ENCODE measurements at places on chromosomes 12 and 14.
A peak's percentile ranks its signal among the peaks of the same experiment; 100 is the strongest.

DNA sequence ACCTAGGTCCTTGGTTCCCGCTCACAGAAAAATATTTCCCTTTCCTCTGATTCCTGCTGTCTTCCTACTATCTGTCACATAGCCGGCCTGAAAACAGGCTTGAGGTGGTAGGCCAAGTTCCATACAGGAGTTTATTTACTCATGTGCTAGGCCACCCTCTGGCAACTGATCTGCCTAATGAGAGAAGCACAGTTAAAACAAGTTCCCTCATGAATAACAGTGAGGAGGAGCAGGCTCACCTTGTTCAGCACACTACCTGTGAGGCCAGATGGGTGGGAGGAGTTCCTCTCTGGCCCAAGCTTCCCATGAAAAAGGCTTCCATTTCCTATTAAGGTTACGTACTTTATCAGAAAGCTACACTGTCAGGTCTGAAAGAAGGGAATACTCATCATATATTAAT is 206.0 kb downstream of the MYRFL start:
- no peak for DNase-seq

- peak; percentile 59 for DNase-seq
Observed at GRCh38 chr12:68240975-68241374, 12.4 kb downstream of the IL22 start.

DNA sequence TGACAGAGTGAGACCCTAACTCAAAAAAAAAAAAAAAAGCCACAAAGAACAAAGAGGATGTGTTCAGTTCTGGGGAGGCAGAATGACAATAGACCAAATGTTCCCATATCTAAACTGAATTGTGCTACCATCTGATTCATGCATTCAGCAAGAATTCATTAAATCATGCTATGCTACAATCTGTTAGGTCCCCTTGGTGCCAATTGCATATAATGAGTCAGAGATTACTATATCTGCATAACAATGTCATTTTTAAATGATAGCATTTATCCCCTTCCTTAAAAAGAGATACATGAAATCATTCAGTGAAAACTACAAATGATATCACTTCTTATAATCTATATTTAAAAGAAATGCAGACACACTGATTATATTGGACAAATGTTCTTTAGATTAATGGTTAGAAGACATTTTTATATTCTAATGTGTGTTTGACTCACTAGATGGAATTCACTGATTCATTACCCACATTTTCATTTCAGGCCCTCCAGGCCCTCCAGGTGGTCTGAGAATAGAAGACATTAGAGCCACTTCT is 207.6 kb upstream of the PDZRN4 start:
- no peak for DNase-seq

- peak; percentile 97 for DNase-seq
Observed at GRCh38 chr12:38316391-38317129, at the start of gene ALG10B. Gene ALG10B (plus strand): TSS chr12:38316774. CDS start chr12:38316894, 120 bp downstream.

DNA sequence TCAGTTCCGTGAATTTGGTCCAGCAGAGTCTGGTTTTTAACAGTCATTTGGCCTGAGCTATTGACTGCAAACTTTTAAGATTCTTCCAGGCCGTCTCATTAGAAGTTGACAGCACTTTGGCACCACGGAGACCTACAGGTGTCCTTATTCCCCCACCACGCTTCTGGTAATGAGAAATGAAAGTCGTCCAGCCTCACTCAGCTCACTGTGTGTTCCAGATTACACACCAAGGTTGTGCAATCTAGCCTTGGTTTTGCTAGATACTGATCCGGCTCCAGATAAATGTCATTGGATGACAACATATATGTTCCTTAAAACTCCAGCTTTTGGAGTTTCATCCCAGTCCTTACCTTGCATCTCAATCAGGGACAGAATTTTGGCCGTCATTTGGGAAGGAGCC is 210.4 kb downstream of the CHST11 start:
- peak; percentile 73 for DNase-seq

GRCh38 chr14:34649344-34649743 is 19.4 kb upstream of the SNX6 start:
- peak; percentile 95 for DNase-seq

DNA sequence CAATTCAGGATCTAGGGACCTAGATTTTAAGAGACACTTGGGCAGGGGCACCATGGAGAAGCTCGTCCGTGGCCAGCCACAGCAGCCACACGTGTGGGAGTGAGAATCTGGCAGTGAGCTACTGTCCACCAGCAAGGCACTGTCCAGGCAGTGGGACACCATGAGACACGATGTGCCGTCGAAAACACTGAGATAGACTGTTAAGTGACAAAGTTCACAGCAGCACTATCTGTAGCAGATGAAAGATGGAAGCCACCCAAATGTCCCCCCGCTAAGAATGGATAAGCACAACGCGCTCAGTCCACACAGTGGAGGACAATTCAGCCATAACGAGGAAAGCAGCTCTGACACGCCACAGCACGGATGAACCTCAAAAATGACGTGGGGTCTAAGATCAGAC is 19.7 kb downstream of the RILPL1 start:
- no peak for DNase-seq

GRCh38 chr12:2615665-2616402 is 178.9 kb upstream of the FKBP4 start:
- peak; percentile 34 for DNase-seq

- no peak for DNase-seq
Observed at GRCh38 chr12:75000120-75000519, 209.5 kb downstream of the KCNC2 start.

GRCh38 chr12:6962285-6963015 is 8.0 kb downstream of the PHB2 start:
- no peak for DNase-seq

DNA sequence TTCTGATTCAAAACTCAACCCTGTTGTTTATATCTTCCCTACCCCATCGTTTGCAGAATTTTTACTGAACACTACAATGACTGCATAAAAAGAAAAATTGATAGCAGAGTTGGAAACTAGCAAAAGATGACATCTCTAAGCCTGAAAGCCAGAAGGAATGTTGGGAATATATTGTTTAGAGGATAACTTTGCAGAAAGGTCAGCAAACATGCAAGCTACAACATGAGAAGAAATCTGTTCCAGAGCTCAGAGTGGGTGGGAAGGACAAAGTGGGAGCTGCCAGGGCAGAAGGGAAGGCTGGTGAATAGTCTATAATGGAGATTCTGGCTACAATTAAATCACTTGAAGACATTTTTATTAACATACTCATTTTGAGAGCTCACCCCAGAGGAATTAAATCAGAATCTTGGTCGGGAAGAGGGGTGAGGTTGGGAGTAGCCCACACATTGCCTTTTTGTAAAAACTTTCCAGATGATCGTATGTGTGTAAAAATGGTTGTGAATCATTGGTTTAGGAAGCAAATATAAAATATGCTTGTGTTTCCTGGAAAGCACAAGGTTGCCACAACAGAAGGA is 574.8 kb downstream of the FLRT2 start:
- no peak for DNase-seq

GRCh38 chr14:101083564-101084435 is 180.3 kb upstream of the RTL1 start:
- no peak for DNase-seq

- no peak for DNase-seq
Observed at GRCh38 chr12:118750666-118751065, 230.7 kb upstream of the SRRM4 start.

All from mesenchymal stem cell (in vitro differentiated cells and primary cell).